ENCODE measurements at places on chromosomes 6 and 20.

DNA sequence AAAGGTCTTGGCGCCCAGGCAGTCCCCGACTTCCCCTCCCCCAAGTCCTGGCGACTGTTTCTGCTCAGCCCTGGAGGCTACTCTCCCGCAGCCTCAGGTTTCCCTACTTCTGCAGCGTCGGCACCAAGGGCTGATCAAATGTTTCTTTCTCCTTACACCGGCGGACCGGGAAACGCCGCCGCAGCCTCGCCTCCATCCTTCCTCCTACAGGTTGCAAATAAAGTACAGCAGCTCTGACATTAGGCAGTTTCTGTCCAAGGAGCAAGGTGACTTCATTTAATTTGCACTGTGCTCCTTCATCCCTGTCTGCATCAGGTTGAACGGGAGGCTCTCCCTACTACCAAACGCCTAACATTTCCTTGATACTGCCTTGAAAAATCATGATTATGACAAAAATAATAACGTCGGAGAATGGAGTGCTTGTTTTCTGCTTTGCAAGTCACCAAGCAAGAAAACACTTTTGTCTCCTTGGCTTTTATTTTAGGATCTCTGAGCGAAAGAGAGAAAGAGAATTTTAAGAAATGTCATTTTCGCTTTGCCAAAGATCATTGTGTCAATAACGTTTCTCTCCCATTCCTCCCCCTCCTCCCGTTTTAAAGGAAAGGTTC, 1.0 kb downstream of the CLIC5 start:
- DNase-seq = peak; percentile 31

DNA sequence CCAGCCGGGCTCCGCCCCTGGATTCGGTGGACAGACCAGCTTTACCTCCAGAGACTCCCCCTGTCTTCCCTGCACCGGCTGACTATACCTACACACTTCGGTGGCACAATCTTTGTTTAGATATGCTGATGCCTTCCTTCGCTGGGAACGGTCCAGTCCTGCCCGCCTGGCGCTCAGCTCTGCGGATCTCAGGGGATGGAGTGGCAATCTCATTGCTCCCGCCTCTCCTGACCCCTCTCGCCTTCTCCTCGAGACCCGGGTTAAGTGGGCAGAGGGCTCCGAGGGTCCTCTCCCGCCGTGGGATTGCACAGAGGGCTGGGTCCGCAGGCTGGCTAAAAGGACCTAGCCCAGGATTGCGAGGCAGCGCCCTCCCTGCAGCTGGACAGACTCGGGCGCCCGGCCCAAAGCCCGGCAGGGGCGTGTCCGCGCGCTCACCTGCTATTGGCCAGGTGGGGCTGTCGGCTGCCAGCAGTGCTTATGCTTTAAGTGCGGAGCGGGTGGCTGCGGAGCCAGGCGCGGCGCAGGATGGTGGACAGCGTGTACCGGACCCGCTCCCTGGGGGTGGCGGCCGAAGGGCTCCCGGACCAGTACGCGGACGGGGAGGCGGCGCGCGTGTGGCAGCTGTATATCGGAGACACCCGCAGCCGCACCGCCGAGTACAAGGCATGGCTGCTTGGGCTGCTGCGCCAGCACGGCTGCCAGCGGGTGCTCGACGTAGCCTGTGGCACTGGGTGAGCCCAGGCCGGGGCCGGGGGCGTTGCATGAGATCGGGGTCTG, at the start of gene GNMT:
TSS of gene GNMT (plus strand) at position 512 of the 777 bp plus-strand sequence. CDS start at position 526, 14 bp downstream.
- DNase-seq = peak; percentile 14

- peak; percentile 59 for DNase-seq
Observed at GRCh38 chr6:136967876-136968752, 46.0 kb downstream of the SLC35D3 start.

DNA sequence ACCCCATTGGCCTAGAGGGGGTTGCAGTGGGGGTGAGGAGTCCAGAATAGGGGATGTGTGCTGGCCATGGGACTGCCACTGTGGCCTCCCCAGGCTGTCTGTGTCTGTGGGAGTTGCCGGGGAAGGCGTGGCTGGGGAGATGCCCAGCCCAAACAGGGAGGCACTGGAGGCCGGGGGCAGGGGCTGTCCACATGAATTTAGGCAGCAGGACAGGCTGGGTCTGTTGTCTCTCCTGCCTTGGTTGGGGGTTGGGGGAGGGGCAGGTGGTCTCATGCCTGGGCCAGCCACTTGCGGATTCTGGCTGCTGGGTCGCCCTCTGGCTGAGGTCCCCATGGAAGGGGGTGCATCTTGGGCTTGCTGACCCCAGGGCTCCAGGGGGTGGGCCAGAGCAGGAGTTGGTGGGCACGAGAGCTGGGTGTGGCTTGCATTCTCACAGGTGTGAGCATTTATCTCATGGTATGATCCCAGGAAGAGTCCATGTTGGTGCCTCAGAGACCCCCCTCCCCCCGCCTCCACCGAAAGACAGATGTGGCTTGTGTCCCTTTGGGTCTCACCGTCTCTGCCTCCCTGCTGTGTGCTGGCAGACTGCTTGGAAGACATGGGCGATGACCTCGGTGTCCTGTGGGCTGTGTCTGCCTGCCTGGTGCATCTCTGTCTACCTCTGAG, 4.0 kb downstream of the SOX18 start:
- DNase-seq = no peak

- DNase-seq = no peak
Observed at GRCh38 chr6:13334953-13335352, 6.6 kb upstream of the TBC1D7 start.

- DNase-seq = no peak
Observed at GRCh38 chr6:44598679-44599078, 211.2 kb downstream of the CDC5L start.

- peak; percentile 43 for DNase-seq
Observed at GRCh38 chr20:41150664-41151063, 13.3 kb downstream of the PLCG1 start.

DNA sequence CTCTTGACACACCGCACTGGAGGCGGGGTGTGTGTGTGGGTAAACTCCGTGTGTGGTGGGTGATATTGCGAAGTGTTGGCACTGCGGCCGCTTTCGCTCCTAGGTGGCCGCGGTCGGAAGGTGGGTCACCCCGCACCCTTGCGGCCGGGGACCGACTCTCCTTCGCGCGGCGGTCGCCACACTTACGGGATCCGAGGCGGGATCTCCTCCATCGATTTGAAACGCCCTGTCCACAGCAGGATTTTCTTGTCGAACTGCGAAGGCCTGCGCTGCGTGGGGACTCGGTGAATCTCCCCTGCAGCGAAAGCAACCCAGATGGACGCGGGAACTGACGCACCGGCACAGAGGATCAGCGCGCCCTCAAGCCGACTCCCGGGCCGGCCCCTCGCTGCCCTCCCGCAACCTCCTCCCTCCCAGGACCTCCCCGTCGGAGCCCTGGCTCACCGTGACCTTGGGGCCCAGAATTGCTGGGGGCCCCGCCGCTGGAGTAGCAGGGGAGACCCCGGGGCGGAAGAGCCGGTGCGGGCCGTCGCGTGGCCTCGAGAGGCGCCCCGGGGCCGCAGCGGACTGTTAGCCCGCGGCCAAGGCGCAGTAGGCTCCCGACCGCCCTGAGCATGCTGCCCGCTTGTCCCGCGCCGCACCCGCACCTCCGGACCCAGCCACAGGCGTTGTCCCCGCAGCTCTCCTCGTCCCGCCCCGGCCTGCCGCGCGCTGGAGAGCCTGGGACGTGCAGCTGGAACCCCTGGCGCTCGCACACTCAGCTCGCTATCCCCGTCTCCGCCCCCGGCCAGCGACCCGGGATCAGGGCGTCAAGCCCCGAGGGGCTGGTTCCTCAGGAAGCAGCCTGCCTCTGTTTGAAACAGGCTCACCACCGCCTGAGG, at the start of gene FAM162B:
TSS of gene FAM162B (minus strand) at position 759 of the 881 bp plus-strand sequence. CDS start at position 616, 143 bp downstream.
- no peak for DNase-seq

DNA sequence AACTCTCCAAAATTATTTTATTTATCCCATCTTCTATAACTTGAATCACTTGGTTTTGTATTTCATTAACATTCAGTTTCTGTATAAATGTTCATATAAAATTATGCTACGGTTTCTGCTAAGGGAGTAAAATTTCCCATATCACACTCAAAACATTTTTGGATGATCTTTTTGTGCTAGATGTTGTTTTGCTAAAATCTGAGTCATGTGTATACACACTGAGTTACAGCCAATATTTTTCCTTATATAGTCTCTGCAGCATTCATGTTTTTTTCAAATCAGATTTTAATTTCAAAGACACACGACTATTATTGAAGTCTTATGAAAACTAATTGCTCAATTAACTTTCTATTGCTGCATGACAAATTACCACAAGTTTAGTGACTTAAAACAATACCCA, 54.3 kb upstream of the SLC2A12 start:
- no peak for DNase-seq

DNA sequence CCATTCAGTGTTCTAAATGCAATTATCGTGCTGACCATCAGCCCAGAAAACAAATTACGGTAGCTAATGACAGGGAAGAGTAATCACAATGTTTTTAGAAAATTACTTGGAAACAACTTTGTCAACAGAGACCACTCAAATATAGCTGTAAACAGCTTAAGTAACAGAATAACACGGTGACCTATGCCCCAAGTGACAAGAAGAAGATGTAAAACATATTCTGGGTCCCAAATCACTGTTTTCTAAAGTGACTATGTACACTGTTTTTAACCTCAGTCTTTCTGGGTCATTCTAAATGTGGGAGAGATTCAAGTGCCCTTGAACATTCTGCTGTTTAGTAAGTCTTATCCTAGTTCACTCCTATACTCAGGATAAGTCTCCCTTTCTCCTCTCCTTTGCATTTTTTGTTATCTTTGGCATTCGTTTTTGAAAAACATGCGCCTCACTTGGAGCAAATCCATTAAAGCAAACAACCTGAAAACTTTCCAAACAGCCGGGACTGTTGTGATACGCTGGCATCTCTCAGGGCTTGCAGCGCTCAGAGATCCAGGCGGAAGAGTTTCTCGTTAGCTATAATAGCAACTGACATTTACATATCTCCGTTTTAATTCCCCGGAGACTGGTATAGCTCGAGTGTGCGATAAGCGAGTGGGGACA, 114.5 kb upstream of the SOX4 start:
- DNase-seq = no peak

DNA sequence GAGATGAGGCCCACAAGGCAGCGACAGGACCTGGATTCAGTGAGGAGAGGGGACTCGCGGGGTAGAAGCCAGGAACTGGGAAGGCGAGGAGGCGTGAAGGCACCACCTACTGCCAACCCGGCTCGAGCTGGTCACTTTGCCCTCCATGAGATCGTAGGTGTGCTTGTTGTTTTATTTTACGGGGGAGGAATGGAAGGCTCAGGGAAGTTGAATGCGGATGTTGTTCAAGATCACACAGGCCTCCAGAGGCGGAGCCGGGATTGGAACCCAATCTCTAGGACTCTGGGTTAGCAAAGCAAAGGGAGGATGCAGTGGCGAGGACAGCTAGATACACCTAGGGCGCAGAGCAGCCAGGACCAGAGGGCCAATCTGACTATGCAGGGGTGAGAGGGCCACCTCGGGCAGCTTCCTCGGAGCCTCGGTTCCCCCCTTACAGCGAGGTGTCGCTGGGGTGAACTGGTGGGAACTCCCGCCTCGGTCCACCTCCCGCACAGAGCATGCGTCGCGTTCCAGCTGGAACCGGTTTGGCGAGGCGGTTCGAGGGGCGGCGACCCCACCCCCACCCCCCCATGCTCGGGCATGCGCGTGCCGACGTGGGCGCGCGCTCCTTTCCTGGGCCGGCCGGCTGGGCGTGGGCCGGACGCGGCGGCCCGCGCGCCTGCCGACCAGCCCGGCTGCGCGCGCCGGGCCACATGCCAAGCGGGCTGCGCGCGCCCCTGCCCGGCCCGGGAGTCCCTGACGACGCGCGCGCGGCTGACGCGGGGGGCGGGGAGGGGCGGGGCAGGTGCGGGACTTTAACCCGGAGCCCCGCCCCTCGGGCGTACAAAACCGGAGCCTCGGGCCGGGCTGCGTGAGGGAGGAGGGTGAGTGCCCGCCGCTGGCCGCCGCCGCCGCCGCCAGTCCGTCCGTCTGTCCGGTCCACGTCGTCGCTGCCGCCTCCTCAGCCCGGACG, 80.4 kb upstream of the MYL9 start:
- DNase-seq = peak; percentile 92

DNA sequence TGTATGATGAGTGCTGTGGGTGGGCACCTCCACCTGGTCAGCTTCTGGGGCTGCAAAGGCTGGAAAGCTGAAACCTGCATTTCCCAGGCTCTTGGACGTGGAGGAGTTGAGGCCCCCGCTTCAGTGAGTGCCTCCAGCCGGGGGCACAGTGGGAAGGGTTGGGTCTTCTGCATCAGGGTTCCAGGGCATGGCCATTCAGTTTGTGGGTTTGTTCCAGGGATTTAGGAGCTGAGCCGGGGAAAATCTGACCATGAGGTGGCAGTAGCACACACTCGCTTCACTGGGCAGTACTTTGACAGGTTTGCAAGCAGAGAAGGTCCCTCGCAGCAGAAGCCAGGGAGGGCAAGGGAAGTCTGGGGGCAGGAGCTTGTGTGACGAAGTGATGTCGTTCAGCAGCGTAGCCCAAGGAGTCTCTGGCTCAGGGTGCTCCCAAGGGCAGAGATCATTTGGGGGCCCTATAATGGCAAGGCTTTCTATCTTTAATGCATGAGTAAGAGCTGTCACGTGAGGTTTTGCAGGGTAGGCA, 69.5 kb upstream of the SULF2 start:
- no peak for DNase-seq

DNA sequence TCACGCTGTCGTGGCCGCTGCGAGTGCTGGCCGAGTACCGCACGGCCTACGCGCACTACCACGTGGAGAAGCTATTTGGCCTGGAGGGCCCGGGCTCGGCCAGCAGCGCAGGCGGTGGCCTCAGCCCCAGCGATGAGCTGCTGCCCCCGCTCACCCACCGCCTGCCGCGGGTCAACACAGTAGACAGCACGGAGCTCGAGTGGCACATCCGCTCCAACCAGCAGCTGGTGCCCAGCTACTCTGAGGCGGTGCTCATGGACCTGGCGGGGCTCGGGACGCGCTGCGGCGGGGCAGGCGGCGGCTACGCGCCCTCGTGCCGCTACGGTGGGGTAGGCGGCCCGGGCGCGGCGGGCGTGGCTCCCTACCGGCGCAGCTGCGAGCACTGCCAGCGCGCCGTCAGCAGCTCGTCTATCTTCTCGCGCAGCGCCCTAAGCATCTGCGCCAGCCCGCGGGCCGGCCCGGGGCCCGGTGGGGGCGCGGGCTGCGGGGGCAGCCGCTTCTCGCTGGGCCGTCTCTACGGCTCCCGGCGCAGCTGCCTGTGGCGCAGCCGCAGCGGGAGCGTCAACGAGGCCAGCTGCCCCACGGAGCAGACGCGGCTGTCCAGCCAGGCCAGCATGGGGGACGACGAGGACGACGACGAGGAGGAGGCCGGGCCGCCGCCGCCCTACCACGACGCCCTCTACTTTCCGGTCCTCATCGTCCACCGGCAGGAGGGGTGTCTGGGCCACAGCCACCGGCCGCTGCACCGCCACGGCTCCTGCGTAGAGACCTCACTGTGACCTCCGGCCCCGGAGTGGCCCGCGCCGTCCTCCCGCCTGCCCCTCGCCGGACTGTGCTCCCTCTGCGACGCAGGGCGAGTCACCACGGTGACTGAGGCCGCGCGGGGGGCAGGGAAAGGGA, 5.7 kb downstream of the TMEM151B start:
- no peak for DNase-seq

Measured in CD4-positive, alpha-beta T cell treated with Interleukin-6 at 100 ng/mL for 8 hours (primary cell).